Cortex of kidney (tissue), 1 donor: ENCODE measurements at places on chromosomes 2 and 18.

DNA sequence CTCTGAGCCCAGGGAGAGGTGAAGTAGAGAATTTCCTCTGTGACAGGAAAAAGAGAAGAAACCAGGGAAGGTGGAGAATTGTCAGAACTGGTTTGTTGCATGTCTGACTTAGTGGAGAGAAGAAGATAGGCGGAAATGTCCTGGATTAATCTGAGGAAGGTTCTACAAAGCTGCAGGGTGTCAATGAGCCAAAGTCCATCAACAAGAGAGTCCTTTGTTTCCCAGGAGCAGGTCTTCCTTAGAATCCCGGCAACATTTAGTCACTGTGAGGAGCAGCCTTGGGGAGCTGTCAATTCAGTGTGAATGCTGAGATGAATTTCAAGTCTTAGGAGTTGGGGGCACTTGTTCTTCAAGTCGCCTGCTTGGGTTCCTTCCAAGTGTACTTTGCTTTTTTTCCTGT, 88.4 kb upstream of the CELF4 start:
- DNase-seq: no peak

DNA sequence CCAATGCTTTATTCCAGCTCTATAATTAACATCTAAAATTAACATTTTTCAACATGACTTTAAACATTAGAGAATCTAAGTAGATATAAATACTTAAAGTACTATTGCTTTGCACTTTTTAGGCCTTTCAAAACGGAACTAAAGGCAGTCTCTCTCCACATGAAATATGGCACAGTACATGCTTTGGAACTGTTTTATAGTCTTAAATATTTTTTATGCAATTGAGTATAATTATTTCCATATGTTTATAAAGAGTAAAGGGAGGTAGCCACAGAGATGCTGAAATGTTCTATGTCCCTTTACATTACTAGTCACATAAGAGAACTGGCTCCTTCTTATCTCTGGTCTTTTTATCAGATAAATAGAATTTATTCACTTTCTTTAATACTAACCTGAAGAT, 674.0 kb downstream of the PLCL1 start:
- no peak for DNase-seq

GRCh38 chr18:55477499-55477859, 110.5 kb downstream of the TCF4 start:
- no peak for DNase-seq

GRCh38 chr2:177188482-177189469, 23.8 kb upstream of the HNRNPA3 start:
- no peak for DNase-seq

DNA sequence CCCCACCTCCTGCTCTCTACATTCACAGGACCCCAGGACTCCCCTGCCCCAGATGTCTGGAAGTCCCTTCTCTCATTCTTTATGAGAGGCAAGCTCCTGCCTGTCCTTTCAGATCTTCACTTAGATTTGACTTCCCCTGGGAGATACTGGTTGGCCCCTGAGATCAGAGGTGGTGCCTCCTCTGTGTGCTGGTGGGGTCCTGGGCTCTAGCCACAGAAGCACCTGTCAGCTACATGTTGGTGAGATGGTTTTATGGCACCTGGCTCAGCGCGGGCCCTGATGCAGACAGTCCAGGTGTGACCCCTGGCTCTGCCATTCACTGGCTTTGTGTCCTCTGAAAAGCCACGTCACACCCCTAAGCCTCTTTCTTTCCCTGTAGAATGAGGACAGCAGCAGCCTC, 369.6 kb upstream of the ID2 start:
- DNase-seq: no peak

GRCh38 chr2:192218970-192219369, 24.2 kb upstream of the TMEFF2 start:
- no peak for DNase-seq

GRCh38 chr2:21804151-21804550, 680.4 kb downstream of the TDRD15 start:
- DNase-seq: no peak
